ENCODE measurements at places on chromosomes 4 and X.

DNA sequence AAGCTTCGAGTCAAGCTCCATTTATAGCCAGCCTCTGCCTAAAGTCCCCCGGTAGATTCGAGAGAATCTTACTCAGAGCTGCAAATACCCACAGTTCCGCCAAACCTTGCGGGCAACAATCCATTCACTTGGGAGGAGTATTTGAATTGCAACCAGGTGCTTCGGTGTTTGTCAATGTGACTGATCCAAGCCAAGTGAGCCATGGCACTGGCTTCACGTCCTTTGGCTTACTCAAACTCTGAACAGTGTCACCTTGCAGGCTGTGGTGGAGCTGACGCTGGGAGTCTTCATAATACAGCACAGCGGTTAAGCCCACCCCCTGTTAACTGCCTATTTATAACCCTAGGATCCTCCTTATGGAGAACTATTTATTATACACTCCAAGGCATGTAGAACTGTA is 11.2 kb downstream of the CD40LG start:
- DNase-seq, result no peak

- peak; percentile 82 for DNase-seq
Measured at GRCh38 chrX:143058120-143058519, 32.4 kb downstream of the SPANXN4 start.

GRCh38 chr4:41882625-41883347 is 52.4 kb upstream of the TMEM33 start:
- DNase-seq, result peak; percentile 15

GRCh38 chr4:88981556-88981955 is 75.4 kb downstream of the FAM13A start:
- DNase-seq, result no peak

GRCh38 chr4:113325876-113326615 is 276.6 kb downstream of the ANK2 start:
- no peak for DNase-seq

GRCh38 chr4:23878246-23878891 is 11.5 kb downstream of the PPARGC1A start:
- DNase-seq, result no peak

DNA sequence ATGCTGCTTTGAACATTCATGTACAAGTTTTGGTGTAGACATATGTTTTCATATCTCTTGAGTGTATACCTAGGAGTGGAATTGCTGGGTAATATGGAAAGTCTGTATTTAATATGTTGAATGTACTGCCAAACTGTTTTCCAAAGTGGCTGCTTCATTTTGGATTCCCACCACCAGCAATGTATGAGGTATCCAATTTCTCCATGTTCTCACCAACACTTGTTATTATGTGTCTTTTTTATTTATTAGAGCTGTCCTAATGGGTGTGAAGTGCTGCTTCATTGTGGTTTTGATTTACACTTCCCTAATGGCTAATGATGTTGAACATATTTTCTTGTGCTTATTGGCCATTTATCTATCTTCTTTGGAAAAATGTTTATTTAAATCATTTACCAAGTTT is 60.4 kb downstream of the BCOR start:
- no peak for DNase-seq

GRCh38 chrX:7689791-7690412 is 153.1 kb upstream of the VCX start:
- DNase-seq, result peak; percentile 93

- no peak for DNase-seq
Measured at GRCh38 chrX:2497961-2498780, 2.6 kb downstream of the DHRSX start.

DNA sequence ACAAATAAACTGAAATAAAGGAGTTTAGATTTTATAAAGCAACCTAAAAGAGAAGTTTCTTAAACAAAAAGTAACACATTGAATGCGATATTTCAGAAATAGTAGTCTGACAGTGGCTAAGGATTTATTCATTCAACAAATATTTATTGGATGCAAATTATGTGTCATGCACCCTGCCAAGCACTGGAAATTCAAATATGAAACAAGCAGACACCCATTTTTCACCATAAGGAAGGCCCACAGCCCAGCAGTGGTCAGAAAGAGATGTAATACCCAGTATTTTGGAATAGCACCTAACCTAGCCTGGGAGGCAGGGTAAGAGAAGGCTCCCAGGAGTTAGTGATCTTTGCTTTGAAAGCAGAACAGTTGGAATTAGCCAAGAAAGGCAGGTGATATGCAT is 855.1 kb upstream of the TENM3 start:
- DNase-seq, result peak; percentile 65

- no peak for DNase-seq
Measured at GRCh38 chr4:170931321-170931720, 841.6 kb upstream of the AADAT start.

DNA sequence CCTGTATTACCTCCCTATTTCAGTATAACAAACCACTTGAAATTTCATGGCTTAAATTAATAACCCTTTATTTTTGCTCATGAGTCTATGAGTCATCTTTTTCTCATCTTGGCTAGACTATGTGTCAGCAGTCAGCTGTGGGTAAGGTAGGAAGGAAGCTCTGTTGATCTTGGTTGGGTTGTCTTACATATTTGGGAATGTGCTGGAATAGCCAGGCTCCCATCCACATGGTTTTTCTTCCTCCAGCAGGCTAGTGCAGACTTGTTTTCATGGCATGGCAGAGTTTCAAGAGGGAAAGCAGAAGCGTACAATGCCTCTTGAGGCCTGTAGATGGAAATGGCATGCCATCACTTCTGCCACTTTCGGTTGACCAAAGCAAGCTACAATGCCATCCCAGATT is 89.7 kb downstream of the LINC00632 start:
- DNase-seq, result no peak

Data from NCI-H146 (cell line).